IMR-90 (cell line): ENCODE measurements at places on chromosomes 4 and X. TPM values are rescaled to one million over a fixed set of nuclear protein-coding genes. Genes with fewer than 3 reads are reported as not detected.

Gene PRR32
- not detected in 2 replicates for polyA plus RNA-seq

Gene PRKG2
- polyA plus RNA-seq: 0.27 and 0.44 TPM in 2 replicates

Gene HS3ST1
- polyA plus RNA-seq: 0.09 TPM in 1 of 2 replicates, not detected in the other

Gene SPP1
- 0.50 and 0.62 TPM in 2 replicates for polyA plus RNA-seq

Gene UCP1
- not detected in 2 replicates for polyA plus RNA-seq

Gene CSAG1
- polyA plus RNA-seq: not detected in 2 replicates

Gene GABRE
- 1.2 and 1.6 TPM in 2 replicates for polyA plus RNA-seq

Gene PPP4R3C
- polyA plus RNA-seq: not detected in 2 replicates

Gene HTR2C
- not detected in 2 replicates for polyA plus RNA-seq

Gene PNMA3
- polyA plus RNA-seq: 0.03 TPM in 1 of 2 replicates, not detected in the other

Gene PRDM8
- polyA plus RNA-seq: 15.8 and 16.8 TPM in 2 replicates

Gene RAB9B
- polyA plus RNA-seq: 0.34 and 0.58 TPM in 2 replicates
